GM12891 (cell line): ENCODE measurements at places on chromosomes 5 and 9.

- DNase-seq, result no peak
Observed at GRCh38 chr9:3809724-3810123, 283.9 kb upstream of the RFX3 start.

DNA sequence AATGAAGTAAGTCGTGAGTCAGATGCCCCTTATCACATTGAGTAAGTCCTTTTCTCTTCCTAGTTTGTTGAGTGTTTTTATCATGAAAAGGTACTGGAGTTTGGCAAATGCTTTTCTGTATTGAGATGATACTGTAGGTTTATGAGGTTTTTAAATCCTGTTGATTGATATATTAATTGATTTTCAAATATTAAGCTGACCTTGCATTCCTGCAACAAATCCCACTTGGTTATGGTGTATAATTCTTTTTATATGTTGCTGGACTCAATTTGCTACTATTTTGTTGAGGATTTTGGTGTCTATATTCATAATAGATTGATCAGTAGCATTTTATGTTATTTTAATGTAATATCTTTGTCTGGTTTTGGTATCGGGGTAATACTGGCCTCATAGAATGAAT is 81.0 kb upstream of the BNC2 start:
- no peak for DNase-seq

GRCh38 chr5:126043688-126044087 is 379.5 kb upstream of the GRAMD2B start:
- DNase-seq, result no peak

DNA sequence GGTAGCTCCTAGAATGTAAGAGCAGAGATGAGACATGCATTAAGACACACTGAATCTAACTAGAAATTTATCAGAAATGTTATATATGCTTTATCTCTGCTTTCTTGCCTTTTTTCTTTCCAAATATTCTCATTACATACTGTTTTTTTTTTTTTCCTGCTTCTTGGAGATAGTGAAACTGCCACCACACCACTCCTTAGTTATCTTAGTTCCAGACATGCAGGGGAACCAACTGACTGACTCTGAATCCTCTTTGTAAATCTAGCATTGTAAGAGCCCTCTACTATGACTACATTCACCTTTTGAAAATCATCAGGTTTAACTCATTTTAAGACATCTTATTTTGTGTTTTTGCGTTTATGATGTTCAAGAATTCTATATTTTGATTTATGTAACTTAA is 181.3 kb upstream of the ST8SIA4 start:
- no peak for DNase-seq

GRCh38 chr5:65010841-65011240 is 242.1 kb downstream of the CWC27 start:
- no peak for DNase-seq

DNA sequence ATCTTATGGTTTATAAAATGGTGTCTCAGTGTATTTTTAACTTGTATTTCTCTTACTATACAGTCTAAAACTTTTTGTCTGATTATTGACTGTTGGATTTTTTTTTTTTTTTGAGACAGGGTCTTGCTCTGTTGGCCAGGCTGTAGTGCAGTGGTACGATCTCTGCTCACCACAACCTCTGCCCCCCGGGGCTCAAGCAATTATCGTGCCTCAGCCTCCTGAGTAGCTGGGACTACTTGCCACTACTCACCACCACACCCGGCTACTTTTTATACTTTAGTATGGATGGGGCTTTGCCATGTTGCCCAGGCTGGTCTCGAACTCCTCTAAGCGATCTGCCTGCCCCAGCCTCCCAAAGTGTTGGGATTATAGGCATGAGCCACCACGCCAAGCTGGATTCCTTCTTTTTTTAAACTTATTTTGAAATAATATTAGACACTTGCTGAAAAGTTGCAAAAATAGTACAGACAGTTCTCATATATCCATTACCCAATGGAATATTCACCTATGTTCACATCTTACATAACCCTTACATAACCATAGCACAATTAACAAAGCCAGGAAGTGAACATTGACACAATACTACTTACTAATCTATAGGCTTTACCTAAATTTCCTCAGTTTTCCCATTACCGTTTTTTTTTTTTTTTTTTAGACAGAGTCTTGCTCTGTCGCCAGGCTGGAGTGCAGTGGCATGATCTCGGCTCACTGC is 47.2 kb downstream of the STOM start:
- DNase-seq, result no peak
